Thyroid gland (tissue), 4 donors: ENCODE measurements at places on chromosomes 11 and 22.

DNA sequence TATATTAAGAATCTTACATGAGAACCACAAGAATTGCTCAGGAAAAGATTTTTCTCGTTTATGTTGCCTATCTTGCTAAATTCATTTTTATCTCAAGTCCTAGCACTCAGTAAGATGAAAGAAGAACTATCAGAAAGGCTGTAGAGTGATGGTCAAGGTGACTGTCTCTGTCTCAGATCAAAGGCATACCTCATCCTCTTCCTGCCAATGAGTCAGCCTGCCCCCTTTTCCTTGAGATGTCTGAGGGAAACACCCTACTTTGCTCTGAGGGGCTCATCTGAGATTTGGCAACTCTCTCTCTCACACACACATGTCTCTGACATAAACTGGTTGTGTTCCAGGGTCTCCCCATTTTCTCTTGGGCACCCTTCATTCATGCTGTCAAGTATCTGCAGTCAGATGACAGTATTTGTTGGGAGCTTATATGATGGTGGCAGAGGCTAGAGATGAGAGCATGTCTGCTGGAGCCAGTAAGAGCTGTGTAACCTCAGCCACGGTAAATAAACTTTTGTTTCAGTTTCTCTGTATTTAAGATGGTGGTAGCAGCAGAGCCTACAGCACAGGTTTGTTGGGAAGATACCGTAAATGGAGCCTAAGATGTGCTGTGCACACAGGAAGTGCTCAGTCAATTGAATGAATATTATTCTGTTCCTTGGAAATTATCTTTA is 1.6 kb downstream of the MMP27 start:
- H3K27me3 ChIP-seq, result no peaks in the 10 kb centered on the region
- no peaks in the 10 kb centered on the region for H3K4me1 ChIP-seq
- H3K27ac ChIP-seq, result no peak overlapping the region
- DNase-seq, result no peak

DNA sequence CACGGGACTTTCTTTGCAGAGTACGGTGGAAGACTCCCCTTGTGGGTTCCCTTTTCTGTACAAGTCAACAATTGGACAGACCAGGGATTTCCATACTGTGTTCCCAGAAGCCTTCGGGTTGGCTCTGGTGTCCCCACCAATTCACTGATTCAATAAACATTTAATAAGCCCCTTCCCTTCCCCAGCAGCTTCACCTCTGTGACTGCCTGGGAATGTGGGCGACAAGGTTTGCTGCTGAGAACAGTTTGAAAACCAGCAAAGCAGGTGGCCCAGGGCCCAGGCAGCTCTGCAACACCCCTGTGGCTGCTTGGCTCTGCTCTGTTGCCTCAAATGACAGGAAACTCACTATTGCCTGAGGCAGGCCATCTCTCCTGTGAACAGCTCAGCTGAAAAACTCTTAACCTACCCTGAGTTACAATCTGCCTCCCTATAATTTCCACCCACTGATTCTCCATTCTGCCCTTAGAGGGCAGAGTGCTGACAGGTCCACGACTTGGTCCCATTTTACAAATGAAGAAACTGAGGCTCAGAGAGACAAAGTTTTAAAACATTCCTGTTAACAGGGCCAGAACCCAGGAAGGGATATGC is 10.4 kb downstream of the ADORA2A start:
- peaks cover 31% of the 10 kb centered on the region for H3K4me1 ChIP-seq
- no peaks in the 10 kb centered on the region for H3K27me3 ChIP-seq
- DNase-seq, result no peak
- H3K36me3 ChIP-seq, result no peaks in the 10 kb centered on the region
- H3K4me3 ChIP-seq, result no peak overlapping the region
- no peak overlapping the region for H3K27ac ChIP-seq

GRCh38 chr11:78039391-78039918 is 16.4 kb upstream of the KCTD14 start:
- no peak overlapping the region for H3K4me3 ChIP-seq
- DNase-seq, result no peak
- H3K27me3 ChIP-seq, result no peaks in the 10 kb centered on the region
- H3K4me1 ChIP-seq, result peaks cover 25% of the 10 kb centered on the region

DNA sequence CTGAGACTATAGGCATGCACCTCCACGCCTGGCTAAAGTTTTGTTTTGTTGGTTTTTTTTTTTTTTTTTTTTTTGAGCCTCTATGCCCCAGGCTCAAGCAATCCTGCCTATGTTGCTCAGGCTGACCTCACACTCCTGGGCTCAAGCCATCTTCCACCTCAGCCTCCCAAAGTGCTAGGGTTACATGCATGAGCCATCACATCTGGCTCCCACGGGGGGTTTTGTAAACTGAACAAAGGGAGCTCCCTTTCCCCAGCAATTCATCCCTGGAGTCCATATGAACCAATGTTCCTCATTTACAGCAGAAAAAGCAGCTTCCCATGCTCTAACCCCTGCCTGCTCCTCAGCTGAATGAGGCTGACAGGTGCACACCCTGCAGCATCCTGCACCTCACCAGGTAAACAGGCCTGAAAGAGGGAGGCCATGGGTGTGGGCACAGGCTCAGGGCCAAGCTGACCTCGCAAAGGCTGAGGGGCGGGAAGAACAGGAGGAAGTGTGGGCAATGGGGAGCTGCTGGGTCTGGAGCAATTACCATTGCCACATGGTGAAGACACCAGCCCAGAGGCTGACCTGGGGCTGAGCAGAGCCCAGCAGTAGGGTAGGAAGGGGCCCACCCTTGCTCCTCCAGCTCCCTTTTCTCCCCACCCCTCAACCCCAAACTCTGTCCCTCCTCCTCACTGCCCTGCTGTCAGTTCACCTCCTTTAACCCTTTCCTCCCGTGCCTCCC is 58.2 kb downstream of the RBX1 start:
- no peak overlapping the region for H3K27ac ChIP-seq
- no peaks in the 10 kb centered on the region for H3K27me3 ChIP-seq
- no peak overlapping the region for H3K4me3 ChIP-seq

DNA sequence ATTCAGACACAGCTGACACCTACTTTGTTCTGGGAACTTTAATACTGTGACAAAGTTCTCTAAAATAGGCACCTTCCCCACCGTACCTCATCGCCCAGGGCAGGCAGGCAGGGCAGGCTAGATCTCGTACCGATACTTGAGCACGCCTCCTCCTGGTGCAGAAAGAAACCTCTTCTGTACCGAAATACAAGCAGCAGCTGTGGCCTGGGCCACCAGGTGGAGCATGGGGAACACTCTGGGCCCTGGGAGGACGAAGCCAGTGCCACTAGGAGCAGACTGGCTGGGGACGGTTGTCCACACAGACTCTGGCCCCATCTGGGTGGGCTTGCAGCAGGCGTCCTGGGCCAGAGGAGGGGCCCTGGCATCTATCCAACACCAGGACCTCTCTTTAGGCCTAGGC is 12.8 kb downstream of the PMM1 start:
- no peaks in the 10 kb centered on the region for H3K36me3 ChIP-seq
- H3K27me3 ChIP-seq, result no peaks in the 10 kb centered on the region
- no peak overlapping the region for H3K27ac ChIP-seq
- H3K4me3 ChIP-seq, result no peak overlapping the region

DNA sequence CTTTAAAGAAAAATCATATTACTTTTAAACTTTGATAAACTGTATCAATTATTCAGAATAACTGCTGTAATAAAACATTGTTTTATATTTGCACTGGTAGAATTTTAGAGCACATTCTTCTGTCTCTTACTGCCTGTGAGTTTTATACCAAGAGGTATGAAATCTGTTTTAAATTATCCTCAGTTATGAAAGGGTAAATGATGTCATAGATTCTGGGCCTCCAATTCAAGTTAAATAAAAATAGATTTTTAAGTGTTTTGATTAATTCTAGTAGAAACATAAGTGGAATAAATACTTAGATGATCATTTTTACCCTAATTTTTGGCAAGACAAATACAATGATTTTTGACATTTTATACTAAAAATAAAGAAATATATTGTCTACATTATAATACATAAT is 93.0 kb downstream of the GUCY1A2 start:
- H3K36me3 ChIP-seq, result no peaks in the 10 kb centered on the region
- H3K27ac ChIP-seq, result no peak overlapping the region

- no peak for DNase-seq
- H3K27me3 ChIP-seq, result no peaks in the 10 kb centered on the region
- no peaks in the 10 kb centered on the region for H3K4me1 ChIP-seq
- no peak overlapping the region for H3K27ac ChIP-seq
- H3K4me3 ChIP-seq, result no peak overlapping the region
Measured at GRCh38 chr11:1781593-1781975, 17.9 kb upstream of the CTSD start.

GRCh38 chr11:43447151-43447550 is 88.4 kb downstream of the TTC17 start:
- no peak for DNase-seq
- H3K36me3 ChIP-seq, result peaks cover 66% of the 10 kb centered on the region
- no peak overlapping the region for H3K27ac ChIP-seq
- no peak overlapping the region for H3K4me3 ChIP-seq

DNA sequence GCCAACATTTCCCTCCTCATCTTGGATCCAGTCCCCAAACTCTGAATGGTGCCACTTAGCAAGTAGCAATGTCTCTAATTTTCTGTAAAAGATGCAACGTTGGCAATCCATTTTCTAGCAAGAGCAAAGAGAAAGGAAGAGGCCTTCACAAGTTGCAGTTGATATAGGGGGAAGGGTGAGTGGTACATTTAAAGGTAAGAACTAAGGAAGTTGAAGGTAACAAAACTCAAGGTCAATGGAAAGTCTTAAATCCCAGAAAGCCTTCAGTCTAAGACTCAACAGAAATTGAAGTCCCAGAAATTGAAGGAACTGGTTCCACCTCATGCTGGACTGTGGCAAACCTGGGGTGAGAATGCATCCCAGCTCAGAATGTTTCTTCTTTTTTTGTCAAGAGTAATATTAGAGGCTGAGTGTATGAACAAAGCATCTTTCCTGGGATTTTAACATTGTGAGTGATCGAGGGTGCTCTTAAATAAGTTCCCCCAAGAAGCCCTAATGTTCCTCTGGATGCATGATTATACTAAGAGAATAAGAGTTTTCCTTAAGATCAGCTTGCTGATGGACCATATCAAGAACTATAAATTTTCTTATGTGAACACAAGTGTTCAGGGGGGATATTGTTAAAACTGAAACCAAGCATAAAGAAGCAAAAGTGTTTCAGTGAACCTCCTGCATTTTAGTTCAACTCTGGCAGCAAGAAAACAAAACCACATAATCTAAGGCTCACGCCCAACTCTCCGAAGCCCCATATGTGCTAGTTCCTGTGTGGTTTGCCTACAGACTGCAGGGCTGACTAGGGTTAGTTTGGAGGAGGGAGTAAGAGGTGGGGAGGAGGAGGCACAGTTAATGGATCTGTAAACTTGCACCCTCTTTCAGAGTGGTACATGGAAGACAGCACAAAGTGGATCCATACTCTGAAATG is at the start of gene GRAP2:
TSS of gene GRAP2 (plus strand) at position 779 of the 922 bp plus-strand sequence. CDS start 46,023 bp downstream, outside the sequence.
- DNase-seq, result no peak
- no peaks in the 10 kb centered on the region for H3K4me1 ChIP-seq
- no peak within 1 kb of the TSS for H3K27ac ChIP-seq
- no peaks in the 10 kb centered on the region for H3K27me3 ChIP-seq

DNA sequence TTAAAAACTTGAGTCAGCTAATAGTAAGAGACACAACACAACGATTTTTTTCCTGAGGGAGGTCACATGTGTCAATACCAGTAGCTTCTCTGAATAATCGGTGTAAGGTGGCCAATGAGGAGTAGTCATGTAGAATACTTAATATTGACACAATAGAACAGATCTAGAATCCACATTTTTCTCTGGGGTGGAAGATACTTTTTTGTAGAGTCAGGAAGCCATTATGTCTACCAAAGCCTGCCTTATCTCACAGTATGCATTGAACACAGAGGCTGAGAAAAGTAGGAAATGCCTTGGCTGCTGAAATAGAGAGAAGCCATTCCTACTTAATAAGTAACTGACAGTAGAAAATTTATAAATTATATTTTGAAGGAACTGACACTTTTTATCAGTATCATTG is 725.0 kb downstream of the METTL15 start:
- DNase-seq, result no peak
- no peaks in the 10 kb centered on the region for H3K27me3 ChIP-seq
- H3K27ac ChIP-seq, result no peak overlapping the region
- no peaks in the 10 kb centered on the region for H3K4me1 ChIP-seq
- no peak overlapping the region for H3K4me3 ChIP-seq
- no peaks in the 10 kb centered on the region for H3K36me3 ChIP-seq

- no peaks in the 10 kb centered on the region for H3K36me3 ChIP-seq
- H3K4me1 ChIP-seq, result peaks cover 13% of the 10 kb centered on the region
- H3K4me3 ChIP-seq, result no peak overlapping the region
- DNase-seq, result no peak
- H3K27ac ChIP-seq, result no peak overlapping the region
Measured at GRCh38 chr11:75734491-75735180, 17.0 kb downstream of the MOGAT2 start.

DNA sequence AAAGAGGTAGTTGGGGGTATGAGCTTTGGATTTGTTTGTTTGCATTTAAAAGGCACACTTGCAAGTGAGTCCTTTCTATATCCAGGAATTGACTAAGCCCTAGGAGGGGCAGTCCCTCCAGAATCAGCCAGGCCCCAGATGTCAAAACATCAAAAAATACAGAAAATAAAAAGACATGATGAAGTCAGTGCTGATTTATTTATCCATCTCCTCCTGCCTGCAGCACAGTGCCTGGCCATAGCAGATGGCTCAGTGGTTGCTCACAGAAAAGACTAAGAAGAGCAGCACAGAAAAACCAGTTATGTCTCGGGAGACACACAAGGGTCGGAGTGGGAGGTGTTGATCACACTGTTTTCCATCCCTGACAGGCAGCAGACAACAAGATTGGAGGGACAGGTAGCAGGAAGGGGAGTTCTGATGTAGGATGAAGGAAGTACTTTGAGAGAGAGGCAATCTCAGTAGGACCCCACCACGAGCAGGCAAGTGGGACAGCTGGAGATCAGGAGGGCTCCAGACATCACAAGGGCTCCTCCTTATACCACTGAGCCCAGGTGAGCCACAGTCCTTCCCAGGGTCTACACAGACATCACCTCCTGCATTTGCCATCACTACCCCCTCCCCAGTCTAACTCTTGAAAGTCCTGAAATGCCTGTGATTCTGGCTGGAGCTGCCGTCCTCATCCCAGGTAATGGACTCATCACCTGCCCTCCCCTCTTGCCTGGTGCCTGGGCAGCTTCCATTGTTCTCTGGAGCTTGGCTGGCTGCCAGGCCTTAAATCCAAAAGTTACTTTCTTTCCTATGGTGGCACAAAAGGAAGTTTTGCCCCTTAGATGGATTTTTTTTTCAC is 32.3 kb downstream of the TMPRSS5 start:
- no peak for DNase-seq
- H3K27me3 ChIP-seq, result no peaks in the 10 kb centered on the region
- H3K36me3 ChIP-seq, result no peaks in the 10 kb centered on the region
- no peak overlapping the region for H3K27ac ChIP-seq

GRCh38 chr11:70387564-70387963 is 10.8 kb upstream of the CTTN start:
- H3K27ac ChIP-seq, result no peak overlapping the region
- no peaks in the 10 kb centered on the region for H3K27me3 ChIP-seq
- H3K4me3 ChIP-seq, result no peak overlapping the region
- peaks cover 5% of the 10 kb centered on the region for H3K36me3 ChIP-seq
- H3K4me1 ChIP-seq, result peaks cover 2% of the 10 kb centered on the region
- DNase-seq, result no peak
